Activated T-helper 17 cell treated with anti-CD3 and anti-CD28 coated beads, Interleukin-2, amount 50 U/mL, for 72 hours (primary cell): ENCODE measurements at places on chromosomes 4 and X.

GRCh38 chr4:137203601-137204000 is 328.7 kb downstream of the PCDH18 start:
- no peaks in the 10 kb centered on the region for H3K27me3 ChIP-seq
- no peak overlapping the region for H3K4me3 ChIP-seq
- H3K4me1 ChIP-seq, result no peaks in the 10 kb centered on the region

DNA sequence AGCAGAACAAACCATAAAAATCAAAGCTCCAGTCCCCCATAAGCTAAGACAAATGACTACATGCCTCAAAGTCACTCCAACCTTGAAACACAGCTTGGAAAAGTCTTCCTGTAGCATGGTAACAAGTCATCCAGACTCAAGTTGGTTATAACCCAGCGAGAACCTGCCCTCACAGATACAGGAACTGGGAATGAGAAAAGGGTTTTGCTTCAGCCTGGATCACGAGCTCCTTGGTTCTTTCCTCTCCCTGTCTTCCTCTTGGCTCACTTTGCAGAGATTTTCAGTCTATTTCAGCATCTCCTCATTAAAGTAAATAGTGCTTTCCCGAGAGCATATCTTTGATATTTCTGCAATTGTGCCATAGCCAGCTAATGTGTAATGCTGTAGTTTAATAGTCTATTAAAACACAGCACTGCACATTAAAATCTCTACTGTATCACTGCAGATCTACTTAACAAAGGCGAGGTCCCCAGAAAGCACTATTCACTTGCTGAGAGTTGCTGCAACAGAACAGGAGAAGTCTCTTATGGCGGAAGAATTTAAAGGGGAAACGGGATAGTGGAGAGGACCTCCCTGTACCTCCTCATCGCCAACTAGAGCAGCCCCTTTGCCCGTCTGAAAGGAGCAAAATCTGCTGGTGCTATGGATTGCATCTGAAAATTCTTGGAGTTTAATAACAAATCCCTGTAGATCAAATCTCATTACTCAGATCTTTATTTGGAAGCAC is 249.3 kb upstream of the GATB start:
- peak overlapping the region; percentile 19 for H3K4me3 ChIP-seq
- peak overlapping the region; percentile 9 for H3K27ac ChIP-seq
- H3K36me3 ChIP-seq, result no peaks in the 10 kb centered on the region
- ATAC-seq, result no peak
- peaks cover 30% of the 10 kb centered on the region for H3K4me1 ChIP-seq
- no peaks in the 10 kb centered on the region for H3K27me3 ChIP-seq

DNA sequence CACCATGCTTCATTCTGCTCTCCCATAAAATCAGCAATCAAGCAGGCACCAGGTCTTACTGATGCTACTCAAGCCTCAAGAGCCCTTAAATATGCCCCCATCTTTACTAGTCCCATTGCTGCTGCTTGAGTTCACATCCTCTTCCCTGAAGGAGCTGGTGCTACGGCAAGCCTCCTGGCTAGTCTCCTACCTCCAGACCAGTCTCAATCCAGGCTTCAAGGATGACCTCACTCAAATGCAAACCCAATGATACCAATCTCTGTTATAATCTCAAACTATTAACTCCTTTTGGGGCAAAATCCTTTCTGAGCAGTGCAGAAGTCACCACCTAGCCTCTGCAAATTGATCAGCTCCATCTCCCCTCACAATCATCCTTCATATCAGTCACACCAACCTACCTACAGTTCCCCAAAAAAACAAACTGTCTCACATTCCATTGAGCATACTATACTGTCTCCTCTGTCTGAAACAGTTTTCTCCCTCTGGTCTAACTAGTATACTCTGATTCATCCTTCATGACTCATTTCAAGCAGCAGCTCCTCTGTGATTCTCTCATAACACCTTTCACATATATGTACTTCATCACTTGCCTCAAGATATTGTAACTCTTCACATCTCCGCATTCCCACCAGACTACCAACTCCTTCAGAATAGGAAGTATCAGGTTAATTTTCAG is 30.0 kb downstream of the PAPSS1 start:
- ATAC-seq, result peak; percentile 99
- H3K36me3 ChIP-seq, result peaks cover 34% of the 10 kb centered on the region
- H3K27me3 ChIP-seq, result no peaks in the 10 kb centered on the region

GRCh38 chrX:150028692-150029091 is 90.4 kb upstream of the EOLA2 start:
- ATAC-seq, result peak; percentile 35
- no peak overlapping the region for H3K27ac ChIP-seq
- H3K36me3 ChIP-seq, result no peaks in the 10 kb centered on the region
- H3K4me1 ChIP-seq, result peaks cover 4% of the 10 kb centered on the region

DNA sequence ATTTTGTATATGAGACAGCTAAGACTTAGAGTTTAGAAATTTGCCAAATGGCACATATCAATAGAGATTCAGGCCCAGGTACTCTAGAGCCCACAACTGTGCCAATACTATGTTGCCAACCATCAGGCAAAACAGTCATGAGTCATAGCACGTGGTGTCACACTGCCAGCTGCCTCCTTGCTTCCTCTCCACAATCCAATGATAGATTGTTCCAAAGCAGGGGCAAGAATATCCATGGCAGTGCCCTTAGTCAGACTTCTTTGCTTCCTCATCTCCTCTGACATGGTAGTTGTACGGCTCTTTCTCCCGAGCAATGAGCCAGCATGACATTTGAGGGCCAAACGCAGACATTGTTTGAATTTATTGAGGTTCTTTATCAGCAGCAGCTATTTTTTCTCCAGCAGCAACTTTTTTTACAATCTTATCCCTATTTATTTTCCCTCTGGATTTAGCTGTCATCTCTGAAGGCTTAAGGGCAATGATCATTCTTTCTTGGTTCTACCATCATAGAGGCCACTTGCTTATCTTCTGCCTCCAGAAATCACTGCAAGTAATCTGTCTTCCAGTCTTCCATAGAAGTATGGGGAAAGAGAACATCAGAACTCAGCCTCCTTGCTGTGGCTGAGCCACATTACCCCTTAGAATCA is 169.7 kb downstream of the COL4A6 start:
- ATAC-seq, result no peak
- no peaks in the 10 kb centered on the region for H3K4me1 ChIP-seq
- H3K36me3 ChIP-seq, result no peaks in the 10 kb centered on the region
- no peak overlapping the region for H3K27ac ChIP-seq
- peaks cover 5% of the 10 kb centered on the region for H3K27me3 ChIP-seq
- H3K4me3 ChIP-seq, result no peak overlapping the region

DNA sequence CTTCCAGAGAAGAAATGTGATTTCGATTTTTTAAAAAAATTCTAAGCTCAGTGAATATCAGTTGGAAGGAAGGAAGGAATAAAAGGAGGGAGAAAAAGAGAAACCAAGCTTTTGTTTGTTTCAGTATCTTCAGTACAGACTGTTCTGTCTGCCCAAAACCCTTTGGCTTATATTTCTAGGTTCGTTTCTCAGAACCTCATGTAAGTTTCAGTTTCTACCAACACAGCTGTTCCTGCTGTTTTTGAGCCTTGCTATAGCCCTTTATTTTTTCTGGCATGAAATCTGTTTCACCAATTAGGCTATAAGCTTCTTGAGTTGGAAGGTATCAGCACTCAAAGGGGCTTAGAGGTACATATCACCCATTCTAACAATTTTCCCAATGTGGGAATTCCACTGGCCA is 157.9 kb downstream of the GBA3 start:
- no peaks in the 10 kb centered on the region for H3K36me3 ChIP-seq
- no peak overlapping the region for H3K27ac ChIP-seq
- no peaks in the 10 kb centered on the region for H3K27me3 ChIP-seq
- no peaks in the 10 kb centered on the region for H3K4me1 ChIP-seq

- H3K27ac ChIP-seq, result no peak overlapping the region
- H3K4me1 ChIP-seq, result peaks cover 8% of the 10 kb centered on the region
- H3K27me3 ChIP-seq, result no peaks in the 10 kb centered on the region
- no peak overlapping the region for H3K4me3 ChIP-seq
- H3K36me3 ChIP-seq, result peaks cover 6% of the 10 kb centered on the region
Measured at GRCh38 chrX:2451501-2452316, 49.1 kb downstream of the DHRSX start.

DNA sequence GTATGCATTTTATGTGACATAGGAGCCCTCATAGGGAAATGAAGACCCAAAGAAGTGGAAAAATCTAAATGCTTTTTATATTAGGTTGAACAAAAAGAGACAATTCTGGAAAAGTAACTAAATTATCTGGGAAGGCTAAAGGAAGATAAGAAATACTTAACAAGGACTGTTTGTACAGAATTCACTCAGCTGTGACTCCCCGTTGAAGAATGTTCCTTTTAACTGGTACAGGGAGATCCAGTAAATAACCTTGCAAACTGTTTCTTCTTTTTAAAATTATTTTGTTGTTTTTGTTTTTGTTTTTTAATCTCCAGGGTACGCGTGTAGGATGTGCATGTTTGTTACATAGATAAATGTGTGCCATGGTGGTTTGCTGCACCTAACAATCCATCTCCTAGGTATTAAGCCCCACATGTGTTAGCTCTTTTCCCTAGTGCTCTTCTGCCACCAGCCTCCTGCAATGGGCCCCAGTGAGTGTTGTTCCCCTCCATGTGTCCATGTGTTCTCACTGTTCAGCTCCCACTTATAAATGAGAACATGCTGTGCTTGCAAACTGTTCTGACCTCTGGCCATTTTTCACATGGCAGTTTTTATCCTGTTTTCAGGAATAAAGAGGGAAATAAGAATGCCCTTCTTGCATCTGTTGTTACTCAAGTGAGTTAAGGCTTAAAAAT is 81.7 kb downstream of the PWWP3B start:
- H3K4me3 ChIP-seq, result no peak overlapping the region
- no peaks in the 10 kb centered on the region for H3K4me1 ChIP-seq
- no peak for ATAC-seq
- no peaks in the 10 kb centered on the region for H3K27me3 ChIP-seq
- H3K36me3 ChIP-seq, result no peaks in the 10 kb centered on the region
- H3K27ac ChIP-seq, result no peak overlapping the region

DNA sequence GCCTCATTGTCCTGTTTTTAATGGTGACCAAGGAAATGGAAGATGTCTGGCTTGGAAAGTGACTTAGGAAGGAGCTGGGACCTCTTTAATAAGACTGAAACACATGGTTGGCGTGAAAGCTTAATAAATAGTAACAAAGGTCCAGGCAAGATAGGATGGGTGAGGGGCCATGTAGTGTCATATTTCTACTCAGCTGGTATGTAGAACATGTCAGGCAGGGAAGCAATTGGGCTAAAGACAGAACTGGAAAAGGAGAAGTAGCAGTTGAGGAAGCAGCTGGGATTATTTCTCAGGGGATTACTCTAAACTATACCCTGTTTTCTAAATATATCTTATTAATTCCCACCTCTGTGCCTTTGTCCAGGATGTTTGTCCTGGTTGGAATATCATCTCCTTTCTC is 18.6 kb downstream of the ITGB1BP2 start:
- H3K4me1 ChIP-seq, result no peaks in the 10 kb centered on the region
- ATAC-seq, result no peak
- no peak overlapping the region for H3K4me3 ChIP-seq
- H3K36me3 ChIP-seq, result peaks cover 13% of the 10 kb centered on the region

- no peak overlapping the region for H3K4me3 ChIP-seq
- no peaks in the 10 kb centered on the region for H3K36me3 ChIP-seq
- peaks cover 4% of the 10 kb centered on the region for H3K27me3 ChIP-seq
- H3K4me1 ChIP-seq, result no peaks in the 10 kb centered on the region
- no peak for ATAC-seq
Measured at GRCh38 chr4:148831945-148832344, 389.7 kb upstream of the NR3C2 start.

- no peaks in the 10 kb centered on the region for H3K27me3 ChIP-seq
- no peak overlapping the region for H3K4me3 ChIP-seq
- no peaks in the 10 kb centered on the region for H3K36me3 ChIP-seq
- no peaks in the 10 kb centered on the region for H3K4me1 ChIP-seq
- no peak for ATAC-seq
Measured at GRCh38 chr4:8028884-8029568, 89.4 kb upstream of the AFAP1 start.

- peaks cover 8% of the 10 kb centered on the region for H3K36me3 ChIP-seq
- H3K27me3 ChIP-seq, result no peaks in the 10 kb centered on the region
- H3K27ac ChIP-seq, result no peak overlapping the region
- H3K4me1 ChIP-seq, result peaks cover 7% of the 10 kb centered on the region
Measured at GRCh38 chr4:169014586-169014985, 4.5 kb upstream of the CBR4 start.

GRCh38 chr4:101127176-101127790 is 220.0 kb downstream of the PPP3CA start:
- H3K36me3 ChIP-seq, result no peaks in the 10 kb centered on the region
- H3K27me3 ChIP-seq, result no peaks in the 10 kb centered on the region
- H3K4me3 ChIP-seq, result no peak overlapping the region
- peaks cover 26% of the 10 kb centered on the region for H3K4me1 ChIP-seq
- H3K27ac ChIP-seq, result no peak overlapping the region

DNA sequence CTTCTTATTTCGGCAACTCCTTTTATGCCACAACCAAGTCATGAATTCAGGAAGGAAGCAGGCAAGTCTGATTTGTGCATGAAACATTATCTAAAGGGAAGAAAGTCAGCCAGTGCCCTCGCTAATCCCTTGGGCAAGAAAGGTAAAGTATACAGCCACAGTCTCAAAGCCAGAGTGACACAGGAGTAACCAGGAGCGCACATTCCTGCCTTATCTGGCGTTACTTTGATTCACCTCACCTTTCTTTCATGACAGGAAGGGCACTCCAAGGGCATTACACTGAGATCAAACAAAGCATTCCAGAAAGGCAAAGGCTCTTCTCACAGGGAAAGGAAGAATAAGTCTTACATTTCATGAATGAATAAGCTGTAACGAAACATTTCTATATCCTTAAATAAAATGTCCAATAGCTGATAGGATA is 38.8 kb downstream of the FAT1 start:
- no peaks in the 10 kb centered on the region for H3K36me3 ChIP-seq
- no peak for ATAC-seq
- no peak overlapping the region for H3K4me3 ChIP-seq
- no peak overlapping the region for H3K27ac ChIP-seq
- H3K27me3 ChIP-seq, result peaks cover 7% of the 10 kb centered on the region
- no peaks in the 10 kb centered on the region for H3K4me1 ChIP-seq

DNA sequence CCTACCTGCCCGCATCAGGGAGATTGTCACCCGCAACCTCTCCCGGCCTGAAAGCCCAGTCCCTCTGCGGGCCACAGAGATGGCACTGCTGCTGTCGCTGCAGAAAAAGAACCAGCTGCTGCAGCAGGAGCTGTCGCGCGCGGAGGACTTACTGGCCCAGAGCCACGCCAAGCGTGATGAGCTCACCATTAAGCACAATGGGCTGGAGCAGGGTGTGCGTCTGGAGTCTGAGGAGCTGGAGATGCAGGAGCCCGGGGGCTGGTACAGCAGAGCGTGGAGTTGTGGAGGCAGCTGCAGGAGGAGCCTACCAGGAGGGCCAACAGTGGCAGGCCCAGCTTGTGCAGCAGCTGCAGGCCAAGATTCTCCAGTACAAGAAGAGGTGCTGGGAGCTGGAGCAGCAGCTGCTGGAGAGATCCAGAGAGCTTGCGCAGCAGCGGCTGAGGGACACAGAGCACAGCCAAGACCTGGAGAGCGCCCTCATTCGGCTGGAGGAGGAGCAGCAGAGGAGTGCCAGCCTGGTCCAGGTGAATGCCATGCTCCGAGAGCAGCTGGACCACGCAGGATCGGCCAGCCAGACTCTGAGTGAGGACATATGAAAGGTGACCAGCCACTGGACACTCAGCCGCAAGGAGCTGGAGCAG is 11.3 kb downstream of the SMIM10L2A start:
- H3K4me3 ChIP-seq, result no peak overlapping the region
- no peaks in the 10 kb centered on the region for H3K4me1 ChIP-seq
- ATAC-seq, result no peak
- H3K27ac ChIP-seq, result no peak overlapping the region
